Glutamatergic neuron (in vitro differentiated cells): ENCODE measurements at places on chromosomes 2 and 18. TPM values are rescaled to one million over a fixed set of nuclear protein-coding genes. Genes with fewer than 3 reads are reported as not detected.
A peak's percentile ranks its signal among the peaks of the same experiment; 100 is the strongest.

DNA sequence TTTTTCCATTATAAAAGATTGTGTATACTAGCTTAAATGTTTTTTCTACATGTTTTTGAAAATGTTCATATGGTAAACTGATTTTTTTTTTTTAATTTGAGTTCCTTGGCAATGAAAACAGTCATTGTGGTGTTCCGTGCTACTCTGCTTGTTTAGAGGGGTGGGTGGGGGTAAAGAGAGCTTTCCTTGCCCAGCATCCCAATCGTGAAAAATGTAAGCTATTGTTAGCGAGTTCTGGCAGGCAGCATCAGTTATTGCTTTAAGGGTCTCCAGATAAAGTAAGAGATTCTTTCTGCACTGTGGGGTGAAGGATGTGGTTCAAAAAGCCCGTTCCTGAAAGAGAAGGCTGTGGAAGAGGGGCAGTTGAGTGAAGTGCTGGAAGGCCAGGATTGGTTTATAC lies 118.4 kb downstream of the TANC1 start:
- DNase-seq: no peak

GRCh38 chr2:128446874-128447537 lies 128.3 kb upstream of the HS6ST1 start:
- DNase-seq: peak; percentile 65

- no peak for DNase-seq
Observed at GRCh38 chr2:186783254-186783653, 65.7 kb downstream of the ZSWIM2 start.

DNA sequence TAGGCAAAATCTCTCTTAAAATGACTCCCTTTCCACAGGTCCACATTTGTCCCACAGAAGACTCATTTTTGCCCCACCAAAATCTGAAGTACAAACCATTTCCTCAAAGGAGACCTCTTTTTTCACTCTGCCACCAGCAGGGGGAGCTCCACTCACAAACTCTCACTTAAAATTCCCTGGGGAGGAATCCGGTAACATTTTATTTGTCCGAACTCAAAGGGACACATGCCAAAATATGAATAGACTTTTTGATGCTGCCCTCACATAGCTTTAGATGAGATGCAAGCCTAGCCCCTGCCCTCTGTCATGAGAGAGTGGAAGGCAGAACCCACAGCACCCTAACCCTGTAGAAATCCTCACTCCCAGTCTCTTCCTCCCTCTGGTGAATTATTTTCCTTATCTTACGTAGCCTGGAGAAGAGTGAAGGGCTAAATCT lies 57.1 kb downstream of the RMDN2 start:
- DNase-seq: peak; percentile 76

- DNase-seq: no peak
Observed at GRCh38 chr2:54672590-54673456, 50.6 kb upstream of the EML6 start.

DNA sequence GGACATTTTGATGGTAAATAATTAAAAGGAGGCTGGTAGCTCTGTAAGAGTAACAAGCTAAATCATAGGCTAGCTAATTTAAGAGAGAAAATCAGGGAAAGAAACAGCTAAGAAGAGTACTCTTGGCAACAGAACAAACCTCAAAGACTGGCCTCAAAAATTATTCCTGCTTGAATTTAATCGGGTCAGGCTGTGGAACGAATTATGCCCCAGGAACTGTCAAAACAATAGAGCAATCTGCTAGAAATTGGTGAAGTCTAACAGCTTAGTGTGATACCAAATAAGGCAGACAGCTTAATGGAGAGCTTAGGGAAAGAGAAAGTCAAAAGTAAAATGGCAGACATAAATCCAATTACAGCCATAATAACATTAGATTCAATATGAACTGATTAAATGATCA lies 215.7 kb downstream of the MREG start:
- DNase-seq: no peak

Gene C2orf66
- 0.34 TPM for total RNA-seq

DNA sequence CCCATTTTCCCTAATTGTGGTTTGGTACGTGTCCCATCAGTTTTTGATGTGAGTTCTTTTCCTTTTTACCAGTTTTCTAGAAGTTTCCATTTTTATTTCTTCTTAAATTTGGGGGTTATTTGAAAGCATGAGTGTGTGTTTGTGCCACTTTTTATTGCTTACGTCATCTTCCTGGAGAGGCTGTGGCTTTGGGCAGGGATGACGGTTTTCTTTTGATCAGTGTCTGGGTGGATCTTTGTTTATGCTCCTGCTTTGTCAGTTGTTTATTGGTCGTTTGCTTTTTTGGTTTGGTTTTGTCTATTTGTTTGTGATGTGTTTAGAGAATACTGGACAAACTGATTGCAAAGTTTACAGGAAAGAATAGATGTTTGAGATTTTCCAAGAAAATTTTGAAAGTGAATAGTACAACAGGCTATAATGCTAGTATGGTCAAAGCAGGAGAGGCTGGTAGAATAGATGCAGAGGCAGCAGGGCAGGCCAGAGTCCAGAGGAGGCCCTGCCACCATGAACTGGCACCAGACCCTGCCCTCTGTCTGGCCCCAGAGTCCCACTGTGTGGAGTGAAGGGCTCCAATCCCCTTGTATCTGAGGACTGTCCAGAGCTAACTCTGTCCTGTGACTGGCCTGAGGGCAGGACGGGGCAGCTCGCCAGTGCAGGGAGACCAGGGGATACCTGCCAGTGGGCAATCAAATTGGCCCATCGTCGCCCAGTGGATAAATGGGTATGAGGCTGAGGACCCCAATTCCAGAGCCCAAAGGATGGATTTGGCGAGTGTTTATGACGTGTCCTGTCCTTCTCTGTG lies 23.4 kb upstream of the SNED1 start:
- no peak for DNase-seq

DNA sequence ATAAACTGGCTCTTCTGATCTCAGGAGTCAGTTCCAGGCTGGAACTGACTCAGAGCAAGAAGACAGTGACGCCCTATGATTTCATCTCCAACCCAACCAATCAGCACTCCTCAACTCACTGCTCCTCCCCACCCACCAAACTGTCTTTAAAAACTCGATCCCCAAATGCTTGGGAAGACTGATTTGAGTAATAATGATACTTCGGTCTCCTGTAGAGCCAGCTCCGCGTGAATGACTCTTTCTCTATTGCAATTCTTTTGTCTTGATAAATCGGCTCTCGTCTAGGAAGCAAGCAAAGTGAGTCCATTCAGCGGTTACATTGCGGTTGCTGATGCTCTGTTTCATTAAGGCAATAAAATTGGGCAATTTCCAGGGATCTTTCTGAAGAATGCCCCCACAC lies 1025.3 kb upstream of the CNTNAP5 start:
- DNase-seq: no peak

- DNase-seq: no peak
Observed at GRCh38 chr2:72934683-72935610, 17.6 kb downstream of the EMX1 start.

Gene FAM228A
- total RNA-seq: 0.69 TPM

DNA sequence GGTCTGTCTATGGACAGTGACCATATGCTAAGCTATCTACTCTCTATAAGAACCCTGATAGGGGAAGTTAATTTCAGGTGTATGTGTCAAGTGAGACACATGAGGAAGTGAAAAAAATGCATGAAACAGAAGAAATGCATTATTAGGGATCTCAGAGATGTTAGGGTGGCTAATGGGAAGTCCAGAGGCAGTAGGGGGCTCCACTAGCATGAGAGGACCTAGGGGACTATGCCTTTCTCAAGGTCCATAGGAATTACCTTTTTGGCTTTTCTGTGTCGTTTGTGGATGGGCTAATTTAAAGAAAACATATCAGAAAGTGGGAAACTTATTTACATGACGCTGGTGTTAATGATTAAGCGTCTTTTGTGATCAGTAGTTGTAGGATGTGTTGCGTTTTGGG lies 1653.2 kb downstream of the DPP10 start:
- no peak for DNase-seq

DNA sequence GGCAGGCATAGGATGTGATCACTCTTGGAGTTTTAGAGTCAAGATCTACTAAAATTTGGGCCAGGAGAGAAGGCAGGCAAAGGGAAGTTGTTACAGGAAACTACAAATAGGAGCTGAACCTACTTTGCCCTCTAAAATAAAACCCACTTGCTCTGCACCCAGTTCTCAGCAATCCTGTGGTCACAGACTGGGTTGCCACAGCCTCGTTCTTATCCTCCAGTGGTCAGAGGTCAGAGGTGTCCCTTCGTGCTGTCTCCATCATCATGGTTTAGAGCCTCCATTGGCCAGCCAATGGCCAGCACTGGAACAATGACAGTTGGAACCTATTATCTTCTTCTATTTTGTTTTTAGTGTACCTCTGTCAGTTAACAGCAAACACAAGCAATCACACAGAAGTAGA lies 90.7 kb upstream of the TNP1 start:
- DNase-seq: no peak

GRCh38 chr2:202639231-202639630 lies 4.5 kb downstream of the FAM117B start:
- no peak for DNase-seq

Gene MROH2A
- not detected for total RNA-seq

DNA sequence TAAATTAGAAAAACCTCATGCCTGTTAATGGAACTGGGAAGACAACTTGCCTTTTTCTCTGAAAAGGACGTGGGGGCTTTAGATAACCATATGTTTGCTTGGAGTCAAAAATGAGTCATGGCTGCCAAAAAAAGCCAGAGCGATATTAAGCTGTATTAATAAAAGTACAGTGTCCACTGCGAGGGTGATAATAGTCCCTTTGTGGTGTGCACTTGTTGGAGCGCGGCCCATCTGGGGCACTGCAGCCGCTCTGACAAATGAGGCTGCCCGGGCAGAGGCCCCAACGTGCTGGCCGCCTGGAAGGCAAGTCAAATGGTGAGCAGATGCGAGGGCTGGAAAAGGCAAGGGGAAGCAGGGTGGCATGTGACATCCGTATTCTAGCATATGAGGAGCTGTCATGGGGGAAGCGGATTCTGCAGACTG lies 103.3 kb upstream of the NCK2 start:
- DNase-seq: peak; percentile 23

DNA sequence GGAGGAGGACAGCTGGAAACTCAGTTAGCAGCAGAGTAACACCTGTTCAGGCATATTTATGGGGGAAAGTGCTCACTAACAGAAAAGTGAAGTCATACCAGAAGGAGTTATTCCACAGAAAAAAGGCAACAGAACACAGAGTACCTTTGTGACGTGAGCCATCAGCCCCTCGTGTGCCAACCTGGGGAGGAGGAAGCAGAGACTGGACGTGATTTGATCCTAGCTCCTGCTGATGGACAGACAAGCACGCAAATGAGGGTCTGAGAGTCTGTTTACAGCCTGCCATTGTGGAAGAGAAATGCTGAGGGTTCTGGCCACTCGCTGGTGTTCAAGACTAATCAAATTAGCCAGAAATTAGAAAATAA lies 120.7 kb downstream of the ZNF521 start:
- DNase-seq: no peak

- DNase-seq: no peak
Observed at GRCh38 chr2:75432761-75433361, 127.9 kb downstream of the EVA1A start.

Gene RAMP1
- total RNA-seq: 7.6 TPM

Gene SATB2
- total RNA-seq: 20.8 TPM

GRCh38 chr2:153873052-153874048 lies 1.6 kb downstream of the GALNT13 start:
- peak; percentile 30 for DNase-seq

- no peak for DNase-seq
Observed at GRCh38 chr2:28507796-28508764, 12.2 kb downstream of the PLB1 start.

DNA sequence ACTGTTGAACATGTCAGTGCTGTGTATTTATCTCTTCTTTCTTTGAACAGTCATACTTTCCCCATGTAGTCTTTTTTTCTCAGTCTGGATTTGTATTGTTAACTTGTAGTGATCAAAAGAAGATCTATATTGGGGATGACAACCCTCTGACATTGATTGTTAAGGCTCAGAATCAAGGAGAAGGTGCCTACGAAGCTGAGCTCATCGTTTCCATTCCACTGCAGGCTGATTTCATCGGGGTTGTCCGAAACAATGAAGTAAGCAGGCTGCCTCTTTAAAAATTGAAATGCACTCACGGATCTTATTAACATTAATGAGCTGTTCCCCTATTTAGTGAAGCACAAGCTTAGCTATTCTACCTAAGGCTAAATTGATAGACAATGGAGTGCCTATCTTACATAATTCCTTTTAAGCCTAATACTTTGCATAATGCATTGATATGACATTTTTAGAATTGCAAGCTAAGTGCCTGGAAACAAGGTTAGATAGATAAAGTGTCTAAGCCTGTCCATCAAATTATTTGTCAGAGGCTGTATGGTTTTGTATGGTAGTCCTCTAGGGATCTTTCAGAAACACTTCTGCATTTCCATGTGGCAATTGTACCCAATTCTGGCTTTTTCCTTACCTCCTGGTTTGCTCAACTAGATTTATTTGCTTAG lies 29.3 kb upstream of the FAM171B start:
- DNase-seq: no peak

Gene ABCG5
- not detected for total RNA-seq

DNA sequence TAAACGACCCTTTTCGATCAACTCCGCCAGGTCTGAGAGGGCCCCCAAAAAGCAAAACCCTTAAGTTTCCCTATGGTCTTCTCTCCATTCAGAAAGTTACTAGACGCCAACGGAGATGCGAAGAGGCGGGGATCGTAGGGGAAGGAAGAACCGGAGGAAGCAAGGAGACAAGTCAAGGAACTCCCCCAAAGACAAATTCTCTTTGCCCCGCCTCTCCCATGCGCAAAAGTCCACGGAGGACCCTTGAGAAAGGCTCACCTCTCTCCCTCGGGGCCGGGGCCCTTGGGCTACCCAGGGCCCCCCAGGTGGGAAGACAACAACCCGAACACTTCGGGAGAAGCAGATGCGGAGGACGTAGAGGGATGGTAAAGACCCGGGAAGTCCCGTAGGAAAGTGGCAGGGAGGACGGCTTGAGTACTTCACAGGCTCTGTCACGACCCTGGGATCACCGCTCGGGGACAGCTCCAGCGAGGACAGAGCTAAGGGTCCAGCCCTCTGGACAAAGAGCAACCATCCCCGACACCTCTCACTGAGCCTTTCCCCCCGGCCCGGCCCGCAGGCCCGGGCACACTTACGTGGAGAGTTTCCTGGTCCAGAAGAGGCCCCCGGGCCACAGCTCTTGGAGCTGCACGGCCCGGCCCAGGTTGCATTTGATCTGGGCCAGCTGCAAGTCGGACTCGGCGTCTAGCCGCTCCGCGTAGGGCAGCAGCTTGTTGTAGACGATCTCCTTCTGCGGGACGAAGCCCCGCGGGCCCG lies 647 bp downstream of the PSME4 start:
- DNase-seq: peak; percentile 55

Gene SP9
- not detected for total RNA-seq

- DNase-seq: no peak
Observed at GRCh38 chr2:133836691-133837345, 268.6 kb upstream of the NCKAP5 start.
